ENCODE measurements at places on chromosomes 13 and 19.

- no peak for DNase-seq
These were observed 3.6 kb downstream of the ZNF507 start for GRCh38 chr19:32349051-32349450.

DNA sequence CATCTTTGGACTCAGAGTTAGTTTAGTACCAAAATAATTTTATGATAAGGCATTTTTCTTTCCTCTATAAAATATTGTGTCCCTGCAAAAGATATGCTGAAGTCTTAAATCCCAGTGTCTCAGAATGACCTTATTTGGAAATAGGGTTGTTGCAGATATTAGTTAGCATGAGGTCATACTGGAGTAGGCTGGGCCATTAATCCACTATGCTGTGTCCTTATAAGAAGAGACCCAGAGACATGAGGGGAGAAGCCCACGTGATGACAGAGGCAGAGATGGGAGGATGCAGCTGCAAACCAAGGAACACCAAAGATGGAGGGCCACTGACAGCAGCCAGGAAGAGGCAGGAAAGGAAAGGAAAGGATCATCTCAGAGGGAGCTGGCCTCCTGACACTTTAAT lies 6.4 kb downstream of the POGLUT2 start:
- DNase-seq, result no peak

GRCh38 chr13:61706899-61707298 lies 291.2 kb upstream of the PCDH20 start:
- DNase-seq, result no peak

DNA sequence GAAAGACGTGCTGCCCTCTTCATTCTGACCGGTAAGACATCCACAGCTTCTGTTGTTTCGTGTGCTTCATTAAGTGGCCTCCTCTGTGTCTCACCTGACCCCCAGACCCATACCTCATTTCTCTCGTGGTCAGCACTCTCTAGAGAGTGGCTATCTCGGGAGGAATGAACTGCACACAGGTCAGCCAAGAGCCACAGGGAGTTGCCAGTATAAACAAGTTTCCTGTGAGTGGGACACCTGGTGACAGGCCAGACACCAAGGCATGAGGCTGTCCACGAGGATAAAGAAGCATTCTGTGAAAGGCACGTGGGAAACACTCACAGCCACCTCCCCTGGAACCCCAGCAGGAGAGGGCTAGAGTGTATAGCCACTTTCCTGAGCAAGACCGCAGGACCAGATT lies 115.8 kb downstream of the NUFIP1 start:
- DNase-seq, result no peak

DNA sequence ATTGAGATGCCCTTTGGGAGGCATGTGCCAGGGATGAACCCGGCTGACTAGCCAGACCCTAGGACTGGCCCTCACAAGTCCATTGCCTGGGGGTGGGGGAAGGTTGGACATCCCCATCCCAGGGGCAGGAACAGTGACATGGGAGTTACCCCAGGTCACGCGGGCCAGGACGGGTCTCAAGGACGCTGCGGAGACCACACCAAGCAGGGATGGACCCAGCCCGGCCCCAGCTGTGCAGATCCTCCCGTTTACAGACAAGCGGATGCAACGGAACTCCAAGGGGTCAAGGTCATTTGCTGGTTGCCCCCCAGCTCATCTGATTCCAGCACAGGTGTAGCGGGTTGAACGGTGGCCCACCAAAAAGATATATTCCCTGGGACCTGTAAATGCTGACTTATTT lies 20.0 kb downstream of the F2RL3 start:
- DNase-seq, result no peak
